Spleen (tissue), 13 donors: ENCODE measurements at places on chromosomes 5 and 9.

DNA sequence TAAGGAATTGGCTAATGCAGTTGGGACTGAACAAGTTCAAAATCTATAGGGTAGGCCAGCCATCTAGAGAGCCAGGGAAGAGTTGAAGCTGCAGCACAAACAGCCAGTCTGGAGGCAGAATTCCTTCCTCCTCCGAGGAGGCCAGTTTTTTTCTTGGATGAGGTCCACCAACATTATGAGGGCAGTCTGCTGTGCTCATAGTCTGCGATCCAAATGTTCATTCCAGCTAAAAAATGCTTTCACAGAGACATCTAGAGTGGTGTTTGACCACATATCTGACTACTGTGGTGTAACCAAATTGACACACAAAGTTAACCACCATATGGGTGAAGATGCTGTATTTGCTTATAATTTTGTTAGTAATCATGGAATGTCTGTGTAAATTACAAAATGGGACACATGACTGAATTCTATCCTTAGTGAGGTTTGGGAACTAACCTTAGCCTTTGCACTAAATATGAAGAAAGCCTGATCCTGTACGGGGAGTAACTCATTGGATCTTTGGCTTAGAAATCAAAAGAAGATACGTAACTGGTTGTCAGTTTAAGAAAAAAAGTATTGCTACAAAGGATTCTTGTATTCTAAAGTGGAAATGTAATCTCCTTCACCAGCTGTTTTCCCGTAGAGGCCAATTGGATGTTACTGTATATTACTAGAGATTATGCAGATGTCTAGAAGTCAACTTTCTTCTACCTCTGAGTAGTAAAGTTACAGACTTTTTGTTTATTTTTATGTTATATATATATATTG is 70.6 kb downstream of the SPIN1 start:
- no peak for DNase-seq

DNA sequence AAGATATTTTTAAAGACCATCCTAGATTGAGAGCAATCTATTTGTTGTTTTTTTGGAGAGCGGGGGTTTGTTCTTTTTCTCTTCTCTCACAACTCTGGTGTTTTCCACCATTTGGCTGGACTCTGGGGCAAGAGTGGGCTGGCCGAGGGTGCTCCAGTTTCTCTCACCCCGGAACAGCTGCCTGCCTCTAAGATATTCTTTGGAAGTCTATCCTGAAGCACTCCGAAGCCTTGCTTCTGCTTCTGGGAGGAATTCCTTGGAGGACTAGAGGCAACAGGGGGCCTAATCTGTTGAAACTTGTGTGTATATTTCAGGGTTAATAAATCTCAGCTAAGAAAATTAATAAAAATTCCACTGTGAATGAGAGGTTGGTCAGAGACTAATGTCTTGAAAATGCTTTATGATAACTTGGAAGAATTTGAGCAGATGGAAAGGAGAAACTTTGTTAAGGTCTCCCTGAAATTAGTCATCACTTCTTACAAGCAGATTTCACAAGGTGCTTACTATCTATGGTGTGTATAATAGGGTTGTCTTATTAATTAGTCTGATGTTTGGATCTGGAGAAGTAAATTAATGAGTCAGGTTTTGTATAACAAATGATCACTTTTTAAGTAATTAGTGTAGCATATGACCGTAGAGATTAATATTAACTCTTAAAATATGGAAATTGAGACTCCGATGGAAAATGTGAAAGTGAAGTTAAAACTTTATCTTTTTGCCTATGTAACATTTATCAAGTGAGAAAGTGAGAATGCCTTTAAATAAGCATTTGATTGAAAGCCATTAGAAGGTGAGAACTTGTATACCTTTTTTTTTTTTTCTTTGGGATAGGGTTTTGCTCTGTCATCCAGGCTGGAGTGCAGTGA is 4.0 kb downstream of the MAN2A1 start:
- no peak for DNase-seq

DNA sequence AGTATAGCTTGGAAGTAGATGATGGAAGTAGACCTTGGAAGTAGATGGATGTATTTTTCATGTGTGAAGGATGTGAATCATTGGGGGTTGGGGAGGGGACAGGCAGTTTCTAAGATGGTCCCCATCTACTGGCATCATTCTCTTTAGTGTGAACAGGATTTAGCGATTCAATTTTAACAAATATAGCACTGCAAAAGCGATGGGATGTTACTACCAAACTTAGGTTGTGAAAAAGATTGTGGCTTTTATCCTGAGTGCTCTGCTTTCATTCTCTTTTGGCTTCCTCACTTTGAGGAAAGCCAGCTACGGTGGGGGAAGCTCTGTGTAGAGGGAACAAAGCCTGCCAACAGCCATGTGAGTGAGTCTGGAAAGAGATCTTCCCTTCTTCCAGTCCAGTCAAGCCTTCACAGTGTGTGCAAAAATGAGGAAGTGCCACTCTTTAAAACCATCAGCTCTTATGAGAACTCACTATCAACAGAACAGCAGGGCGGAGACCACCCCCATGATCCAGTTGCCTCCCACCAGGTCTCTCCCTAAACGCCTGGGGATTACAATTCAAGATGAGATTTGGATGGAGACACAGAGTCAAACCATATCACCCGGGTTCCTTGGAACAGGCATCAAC is 441.4 kb downstream of the SH3GL2 start:
- DNase-seq: no peak

- DNase-seq: no peak
These were observed 42.3 kb downstream of the SH3RF2 start for GRCh38 chr5:145978708-145979107.

- no peak for DNase-seq
These were observed 21.6 kb downstream of the BHMT start for GRCh38 chr5:79133121-79133656.

- no peak for DNase-seq
These were observed 2.2 kb upstream of the SLIT3 start for GRCh38 chr5:169303119-169303515.

DNA sequence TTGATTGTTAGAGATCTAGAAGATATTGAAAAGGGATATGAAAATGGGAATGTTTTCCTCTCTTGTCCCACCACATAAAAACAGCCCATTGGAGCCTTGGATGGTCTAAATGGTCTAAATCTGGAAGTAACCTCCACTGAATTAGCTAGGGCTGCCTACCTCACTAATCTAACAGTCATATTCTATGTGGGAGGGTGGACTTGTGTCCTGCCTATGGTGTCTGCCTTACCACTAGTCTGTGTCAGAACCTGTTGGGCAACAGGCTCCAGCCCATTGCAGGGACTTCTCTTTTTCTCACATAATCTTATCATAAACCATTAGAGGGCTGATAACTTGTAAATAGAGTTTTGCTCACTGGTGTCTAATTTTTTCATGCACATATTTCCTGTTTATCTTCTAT is 548.8 kb upstream of the CDH18 start:
- no peak for DNase-seq

DNA sequence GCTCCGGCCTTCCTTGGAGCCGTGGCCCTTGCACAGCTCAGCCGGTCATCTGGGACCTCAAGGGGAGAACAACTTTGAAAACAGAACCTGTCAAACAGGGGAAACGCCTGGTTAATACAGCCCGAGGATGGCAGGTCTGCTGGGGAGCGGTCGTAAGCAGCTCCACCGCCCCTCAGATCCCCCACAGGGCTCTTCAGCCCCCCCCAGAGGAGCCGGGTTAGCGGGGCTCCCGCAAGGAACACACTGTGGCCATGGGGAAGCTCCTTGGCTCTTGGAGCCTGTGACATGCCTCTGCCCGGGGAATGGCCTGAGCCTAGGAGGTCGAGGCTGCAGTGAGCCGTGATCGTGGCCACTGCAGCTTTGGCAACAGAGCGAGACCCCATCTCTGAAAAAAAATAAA is 6.8 kb downstream of the TMEM250 start:
- DNase-seq: no peak

DNA sequence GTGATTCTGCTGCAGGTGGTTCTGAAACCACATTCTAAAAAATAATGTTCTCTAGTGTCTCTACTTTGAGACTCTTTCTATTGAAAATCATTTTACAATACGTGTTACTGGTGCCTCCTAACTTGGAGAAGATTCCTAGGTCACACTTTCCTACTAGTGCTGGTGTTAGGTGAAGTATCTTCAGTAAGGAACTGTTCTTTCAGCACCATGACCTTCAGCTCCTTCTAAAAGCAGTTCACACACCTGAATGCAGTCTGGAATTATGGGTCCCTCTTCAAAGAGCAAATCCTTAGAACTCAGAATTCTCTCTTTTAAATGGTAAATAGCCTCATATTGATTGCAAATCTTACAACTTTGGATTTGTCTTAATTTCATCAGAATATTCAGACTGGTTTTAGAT is 10.6 kb upstream of the DPYSL3 start:
- DNase-seq: no peak

GRCh38 chr5:41109186-41109585 is 38.0 kb upstream of the MROH2B start:
- no peak for DNase-seq

DNA sequence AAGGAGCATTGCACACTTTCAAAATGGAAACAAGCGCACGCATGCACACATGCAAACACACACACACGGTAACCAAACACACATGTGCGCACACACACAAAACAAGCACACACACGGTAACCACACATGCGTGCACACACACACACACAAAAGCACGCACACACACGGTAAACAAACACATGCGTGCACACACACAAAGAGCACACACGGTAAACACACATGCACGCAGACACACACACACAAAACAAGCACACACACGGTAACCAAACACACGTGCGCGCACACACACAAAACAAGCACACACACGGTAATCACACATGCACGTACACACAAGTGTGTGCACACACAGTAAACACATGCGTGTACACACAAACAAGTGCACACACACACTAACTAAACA is 19.3 kb upstream of the SLC6A3 start:
- no peak for DNase-seq

- DNase-seq: no peak
These were observed 10.3 kb upstream of the C9orf40 start for GRCh38 chr9:74963056-74963455.

DNA sequence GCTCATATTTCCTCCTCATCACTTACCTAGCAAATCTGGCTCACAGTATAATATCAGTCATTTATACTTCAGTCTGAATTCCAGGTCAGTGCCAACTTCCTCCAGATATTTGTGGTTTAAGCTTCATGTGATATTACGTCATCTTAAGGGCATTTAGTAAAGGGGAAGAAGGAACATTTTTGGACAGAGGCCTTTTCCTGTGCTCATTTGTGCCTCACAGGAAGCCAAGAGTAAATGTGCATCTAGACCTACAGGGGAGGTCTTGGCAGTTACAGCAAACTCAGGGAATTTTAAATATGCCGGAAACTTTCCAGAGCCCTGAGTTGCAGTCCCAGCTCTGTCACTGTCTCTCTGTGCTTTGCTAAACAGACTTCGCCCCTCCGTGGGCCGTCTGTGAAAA is 12.3 kb upstream of the KCNIP1 start:
- DNase-seq: no peak

DNA sequence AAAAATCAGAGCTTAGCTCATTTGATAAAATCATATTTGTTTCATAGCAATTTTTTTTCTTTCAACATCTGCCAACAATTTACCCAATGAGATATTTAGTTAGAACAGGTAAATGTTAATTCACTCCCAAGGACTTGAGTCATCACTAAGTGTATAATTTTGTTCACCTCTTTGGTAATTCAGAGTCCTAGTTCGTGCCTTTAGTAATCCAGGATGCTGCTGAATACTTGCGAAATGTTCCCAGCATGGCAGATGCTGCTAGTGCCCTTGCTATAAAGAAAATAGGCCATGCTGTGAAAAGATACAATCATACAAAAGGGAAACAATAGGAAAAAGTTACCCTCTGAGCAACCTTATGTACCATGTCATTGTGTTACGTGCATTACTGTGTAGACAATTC is 210.5 kb downstream of the CSNK1G3 start:
- no peak for DNase-seq

- DNase-seq: no peak
These were observed 5.8 kb downstream of the DPP7 start for GRCh38 chr9:137108608-137109249.

- peak; percentile 86 for DNase-seq
These were observed 409.5 kb downstream of the MAT2B start for GRCh38 chr5:163914910-163915309.

GRCh38 chr5:181173420-181174342 is 26.3 kb downstream of the OR2V2 start:
- DNase-seq: no peak

DNA sequence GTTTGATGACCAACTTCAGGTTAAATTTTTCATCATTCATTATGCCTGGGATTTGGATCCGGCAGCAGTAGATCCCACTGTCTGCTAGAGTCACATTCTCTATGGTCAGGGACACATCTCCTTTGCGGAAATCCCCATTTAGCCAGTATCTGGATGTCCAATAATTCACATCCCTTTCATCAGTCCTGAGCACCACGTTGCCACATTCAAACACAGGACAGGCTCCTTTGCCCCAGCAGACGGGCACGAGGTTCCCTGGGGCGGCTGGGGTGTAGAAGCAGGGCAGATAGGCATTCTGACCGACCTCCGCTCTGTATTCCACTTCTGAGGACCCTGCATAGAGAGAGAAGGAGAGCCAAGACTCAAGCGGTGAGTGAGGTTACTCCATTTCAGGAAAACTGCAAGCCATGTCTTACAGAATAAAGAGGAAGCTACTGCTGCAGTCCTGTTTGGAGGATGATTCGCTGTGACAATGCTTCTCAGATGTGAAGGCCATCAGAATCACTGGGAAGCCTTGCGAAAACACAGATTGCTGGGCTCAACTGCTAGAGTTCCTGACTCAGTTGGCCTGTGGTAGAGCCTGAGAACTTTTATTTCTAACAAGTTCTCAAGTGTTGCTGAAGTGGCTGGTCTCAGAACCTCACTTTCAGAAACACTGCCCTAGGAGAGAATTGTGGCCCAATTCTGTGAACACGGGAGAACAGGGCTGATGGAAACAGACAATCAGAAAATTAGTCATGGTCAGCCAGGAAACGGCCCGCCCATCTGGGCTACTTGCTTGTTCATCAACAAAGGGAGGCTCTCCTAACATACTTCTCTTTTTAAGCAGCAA is 2.0 kb downstream of the HAVCR2 start:
- DNase-seq: peak; percentile 84

- DNase-seq: peak; percentile 49
These were observed 7.1 kb downstream of the SPACA9 start for GRCh38 chr9:132885720-132886333.

GRCh38 chr5:127330116-127330515 is 39.5 kb downstream of the MEGF10 start:
- DNase-seq: no peak

GRCh38 chr9:96289392-96289791 is 12.6 kb downstream of the HSD17B3 start:
- DNase-seq: no peak
